SIG-M5 (cell line): ENCODE measurements at places on chromosomes 5 and 9.

DNA sequence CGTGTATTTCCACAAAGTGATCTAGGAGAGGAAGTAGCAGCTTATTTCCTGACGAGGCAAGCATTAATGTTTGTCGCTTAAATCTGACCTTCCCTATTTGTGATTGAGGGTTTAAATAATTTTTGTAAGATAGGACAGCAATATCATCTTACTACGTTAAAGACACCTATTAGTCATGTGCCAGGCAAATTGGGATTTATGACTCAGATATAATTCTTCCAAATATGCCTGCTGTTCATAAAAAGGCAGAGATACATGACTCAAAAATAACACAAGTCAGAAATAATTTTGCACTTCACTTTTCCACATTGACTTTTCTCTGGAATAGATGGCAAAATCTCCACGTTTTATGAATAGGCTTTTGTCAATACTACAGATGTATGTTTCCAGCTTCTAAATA is 43.0 kb upstream of the CDH12 start:
- no peak for DNase-seq

- DNase-seq, result no peak
Observed at GRCh38 chr5:14032918-14033317, 88.4 kb upstream of the DNAH5 start.

- DNase-seq, result no peak
Observed at GRCh38 chr5:24642022-24642421, 2.8 kb downstream of the CDH10 start.

DNA sequence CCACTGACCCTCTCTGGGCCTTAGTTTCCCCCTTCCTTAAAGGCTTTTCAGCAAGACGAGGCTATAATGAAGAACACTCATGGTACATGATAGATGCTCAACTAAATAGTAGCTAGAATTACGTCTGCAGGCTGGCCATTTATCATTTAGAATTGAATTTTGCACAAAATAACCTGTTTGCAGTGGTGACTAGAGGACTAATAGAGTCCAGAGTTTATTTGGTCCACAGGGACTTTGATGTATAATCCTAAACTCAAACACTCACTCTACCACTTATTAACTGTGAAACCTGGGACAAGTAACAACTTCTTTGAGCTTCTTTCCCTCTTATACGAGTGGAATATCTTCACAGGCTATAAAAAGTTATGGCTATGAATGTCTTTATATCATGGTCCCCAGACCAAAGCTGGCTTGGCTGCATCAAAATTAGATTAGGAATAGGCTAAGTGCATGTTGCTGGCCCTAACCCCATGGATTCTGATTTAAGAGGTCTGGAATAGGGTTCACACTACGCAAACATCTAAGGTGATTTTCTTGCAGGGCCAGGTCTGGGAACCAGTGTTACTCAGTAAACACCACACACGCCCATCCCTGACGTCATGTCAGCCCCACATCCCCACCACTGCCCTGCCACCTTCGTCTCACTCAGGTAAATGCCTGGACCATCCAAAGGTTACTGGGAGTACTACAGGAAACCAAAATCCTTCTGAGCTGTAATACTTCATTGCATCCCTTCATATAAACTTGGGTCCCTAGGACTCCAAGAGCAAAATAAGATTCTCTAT is 150.6 kb downstream of the FRMD3 start:
- no peak for DNase-seq

- no peak for DNase-seq
Observed at GRCh38 chr5:109374625-109375024, 35.1 kb downstream of the PJA2 start.

DNA sequence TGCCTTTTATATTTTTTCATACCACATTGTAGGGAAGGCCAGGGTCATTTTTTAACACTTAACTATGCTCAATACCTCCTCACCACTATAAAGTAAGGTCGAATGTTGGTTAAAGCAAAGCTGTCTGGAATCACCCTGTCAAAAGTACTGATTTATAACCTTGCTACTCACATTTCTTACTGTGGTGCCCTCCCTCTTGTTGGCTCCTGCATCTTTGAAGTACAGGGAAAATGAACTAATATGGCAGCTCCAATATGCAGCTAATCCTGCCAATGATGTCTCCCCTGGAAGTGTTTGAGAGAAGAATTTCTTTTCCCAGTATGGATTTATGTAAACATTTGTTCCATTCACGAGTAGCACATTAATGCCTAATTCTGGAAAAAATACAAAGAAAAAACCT is 108.4 kb upstream of the RPS23 start:
- DNase-seq, result no peak

DNA sequence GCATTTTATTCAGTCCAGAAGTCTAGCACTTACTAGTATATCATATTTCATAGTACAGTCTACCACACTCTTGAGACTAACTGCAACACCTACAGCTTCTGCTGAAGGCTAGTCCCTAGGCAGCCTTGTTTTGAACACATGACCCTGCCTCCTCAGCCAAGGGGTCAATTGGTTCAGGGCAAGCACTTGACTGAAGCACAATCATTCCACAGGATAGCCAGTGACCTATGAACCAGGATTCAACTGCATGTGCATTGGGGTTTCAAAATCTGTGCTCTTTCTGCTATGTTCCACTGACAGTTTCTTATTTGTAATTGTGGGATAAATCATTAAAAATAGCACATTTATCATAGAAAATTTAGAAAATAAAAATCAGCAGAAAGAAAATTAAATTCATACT is 186.8 kb downstream of the TMEM161B start:
- DNase-seq, result no peak

DNA sequence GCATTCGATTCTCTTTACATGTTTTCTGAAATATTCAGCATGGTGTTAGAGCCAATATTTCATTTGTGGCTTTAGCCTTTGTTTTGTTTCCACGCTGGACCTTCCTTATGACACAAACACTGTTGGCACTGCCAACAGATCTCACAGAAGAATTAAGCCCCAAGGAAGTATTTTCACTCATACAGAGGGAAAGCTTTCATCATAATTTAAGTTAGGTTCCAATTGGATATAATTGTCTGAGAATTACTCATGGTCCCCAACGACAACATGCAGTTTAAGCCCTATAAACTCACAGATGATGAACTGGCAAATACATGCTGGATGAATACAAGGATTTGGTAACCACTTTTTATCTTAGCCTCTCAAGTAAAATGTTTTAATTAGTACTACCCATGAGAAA is 259.5 kb downstream of the EBF1 start:
- DNase-seq, result no peak

- no peak for DNase-seq
Observed at GRCh38 chr9:116450378-116451139, 236.5 kb upstream of the TRIM32 start.

DNA sequence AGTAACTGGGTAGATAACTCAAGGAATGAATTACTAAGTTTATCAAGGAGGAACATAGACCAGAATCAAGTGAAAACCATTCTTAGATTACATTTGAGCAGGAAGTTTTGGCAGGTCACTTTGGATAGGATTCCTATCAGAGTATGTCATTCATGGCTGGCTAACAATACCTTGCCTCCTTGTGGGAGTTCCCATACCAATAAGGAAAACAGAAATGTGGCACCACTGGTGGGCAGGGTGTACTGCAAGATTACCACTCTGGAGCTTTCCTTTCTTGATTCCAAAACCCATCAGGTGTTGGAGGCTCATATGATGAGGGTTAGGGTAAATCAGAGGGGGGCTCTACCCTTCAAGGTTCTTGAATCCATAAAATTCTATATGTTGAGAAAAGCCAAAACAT is 18.6 kb upstream of the SPATA31D1 start:
- no peak for DNase-seq

GRCh38 chr5:181173420-181174342 is 26.3 kb downstream of the OR2V2 start:
- DNase-seq, result no peak

DNA sequence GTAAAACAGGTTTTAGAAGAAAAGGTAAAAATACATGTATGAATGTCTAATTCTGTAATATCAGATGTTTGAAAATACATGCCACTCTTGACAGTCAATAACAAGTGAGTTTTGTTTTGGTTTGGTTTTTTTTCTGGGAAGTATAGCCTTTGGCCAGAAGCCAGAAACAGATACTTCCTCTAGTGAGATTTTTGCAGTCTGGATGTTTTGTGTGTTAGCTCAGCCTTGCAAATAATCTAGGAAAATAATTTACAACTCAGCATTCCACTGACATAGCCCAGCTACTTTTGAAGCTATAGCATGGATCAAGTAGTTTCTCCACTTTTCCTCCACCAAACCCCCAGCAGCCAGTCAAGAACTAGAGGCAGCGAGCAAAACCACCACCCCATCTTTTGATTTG is 56.7 kb downstream of the SLC1A1 start:
- DNase-seq, result no peak

DNA sequence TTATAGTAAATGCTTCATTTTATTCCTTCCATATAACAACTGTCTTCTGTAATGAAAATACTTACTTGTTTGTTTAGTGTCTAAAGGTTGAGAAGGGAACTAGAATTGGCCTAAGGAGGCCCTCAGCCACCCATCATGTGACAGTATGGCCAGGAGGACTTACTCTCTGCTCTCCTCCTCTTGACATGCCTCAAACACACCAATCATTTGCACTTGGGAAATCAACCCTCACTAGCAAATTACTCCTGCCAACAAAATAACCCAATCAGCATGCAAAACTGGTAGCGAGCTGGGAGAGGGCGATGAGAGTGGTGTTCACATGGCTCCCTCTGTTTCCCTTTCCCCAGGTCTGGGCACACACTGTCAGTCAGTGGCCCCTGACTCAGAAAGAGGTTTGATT is 58.6 kb upstream of the MEF2C start:
- DNase-seq, result no peak

DNA sequence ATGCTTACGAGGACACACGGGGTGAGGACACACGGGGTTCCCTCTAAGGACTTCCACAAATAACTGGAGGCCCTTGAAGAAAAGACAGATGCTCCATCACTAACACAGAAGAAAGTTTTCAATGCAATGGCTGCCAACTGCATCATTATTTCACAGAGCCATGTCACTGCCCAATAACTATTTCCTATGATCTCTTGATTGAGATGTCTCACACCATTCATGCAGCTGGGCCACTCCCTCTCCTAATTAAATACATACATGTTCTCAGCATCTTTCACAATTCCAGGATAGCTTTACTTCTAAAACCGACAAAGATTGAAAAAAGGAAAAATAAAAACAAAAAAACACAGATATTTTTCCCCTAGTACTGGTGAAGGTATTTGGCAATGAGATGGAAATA is 650.8 kb downstream of the SEMA5A start:
- no peak for DNase-seq

- DNase-seq, result no peak
Observed at GRCh38 chr9:83065233-83065632, 2.3 kb upstream of the RASEF start.

DNA sequence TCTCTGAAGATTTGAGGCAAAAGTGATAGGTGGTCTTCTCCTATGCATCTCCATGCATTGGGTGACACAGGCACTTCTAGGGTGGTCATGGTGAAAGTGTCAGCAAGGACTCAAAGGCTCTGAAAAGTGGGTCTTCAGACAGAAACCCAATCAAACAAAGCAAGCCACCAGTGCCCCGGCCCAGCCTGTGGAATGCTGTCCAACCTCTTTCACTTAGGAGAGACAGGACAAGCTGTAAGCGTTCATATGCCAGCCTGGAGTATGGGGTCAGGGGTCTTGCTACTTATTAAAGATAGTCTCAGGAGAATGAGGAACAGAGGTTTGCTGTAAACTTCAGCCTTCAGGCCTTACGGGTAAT is 324.5 kb downstream of the GADD45G start:
- DNase-seq, result no peak

DNA sequence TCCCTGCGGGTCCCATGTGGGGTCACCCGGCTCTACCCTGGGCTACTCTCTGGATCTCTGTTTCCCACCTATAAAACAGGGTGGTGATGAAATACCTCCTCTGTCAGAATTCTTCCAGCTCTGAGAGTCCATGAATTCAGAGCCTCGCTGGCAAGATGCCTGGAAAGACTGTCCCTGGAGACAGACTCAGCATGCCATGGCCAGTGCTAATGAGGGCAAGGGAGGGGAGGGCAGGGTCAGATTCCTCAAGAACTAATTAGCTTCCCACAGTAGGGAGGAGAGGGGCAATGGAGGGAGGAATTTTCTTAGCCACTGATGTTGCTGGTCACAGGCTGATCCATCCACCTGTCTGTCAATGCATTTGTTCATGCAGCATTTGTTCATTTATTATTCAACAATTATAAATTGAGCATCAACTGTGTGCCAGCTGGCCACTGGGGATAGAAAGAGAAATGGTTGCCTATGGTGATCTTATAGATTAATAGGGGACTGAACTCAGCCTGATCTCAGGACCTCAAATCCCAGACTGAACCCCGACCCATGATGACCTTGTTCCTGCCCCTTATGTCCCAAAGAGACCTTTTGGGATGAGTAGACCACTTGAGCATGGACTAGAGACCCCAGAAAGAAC is 4.7 kb downstream of the SYNPO start:
- DNase-seq, result no peak

DNA sequence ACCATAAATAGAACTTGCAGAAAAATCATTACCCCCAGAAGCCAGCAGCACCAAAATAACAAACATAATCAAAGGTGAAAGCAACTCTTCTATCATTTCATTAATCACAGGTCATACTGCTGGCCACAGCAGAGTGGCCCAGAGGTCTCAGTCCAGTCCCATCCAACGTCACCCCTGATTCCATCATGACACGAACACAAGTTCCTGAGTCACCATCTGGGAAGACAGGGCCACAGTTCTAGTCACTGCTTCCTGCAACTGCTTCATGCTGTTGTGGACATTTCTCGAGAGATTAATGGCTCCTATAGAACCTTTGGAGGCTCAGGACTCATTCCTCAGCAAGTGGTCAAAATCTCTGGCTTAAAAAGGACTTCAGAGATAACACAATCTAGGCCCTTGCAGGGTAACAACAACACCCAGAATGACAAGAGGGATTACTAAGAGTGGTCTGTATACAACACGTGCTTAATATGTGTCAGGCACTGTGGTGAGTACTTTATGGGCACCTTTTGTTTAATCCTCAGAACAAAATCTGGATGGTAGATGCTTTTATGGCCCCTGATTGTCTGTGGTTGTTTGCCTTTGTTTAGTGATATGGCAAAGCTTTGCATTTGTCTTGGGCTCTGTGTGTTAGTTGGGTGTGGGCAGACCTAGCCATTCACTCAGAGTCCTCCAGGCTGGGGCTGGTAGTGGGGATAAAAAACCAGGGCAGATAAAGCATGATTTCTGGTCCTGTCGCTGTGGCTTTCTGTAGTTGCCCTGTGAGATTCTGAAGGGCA is 184.3 kb downstream of the DAB2IP start:
- no peak for DNase-seq

- DNase-seq, result no peak
Observed at GRCh38 chr9:93652604-93653592, 76.5 kb downstream of the PHF2 start.

GRCh38 chr9:108664309-108665255 is 191.2 kb downstream of the ACTL7B start:
- DNase-seq, result no peak

- DNase-seq, result no peak
Observed at GRCh38 chr5:156388233-156388632, 61.3 kb downstream of the SGCD start.

- no peak for DNase-seq
Observed at GRCh38 chr9:137245450-137246421, 4.6 kb downstream of the TUBB4B start.
